ENCODE measurements at places on chromosomes 16 and 17.

DNA sequence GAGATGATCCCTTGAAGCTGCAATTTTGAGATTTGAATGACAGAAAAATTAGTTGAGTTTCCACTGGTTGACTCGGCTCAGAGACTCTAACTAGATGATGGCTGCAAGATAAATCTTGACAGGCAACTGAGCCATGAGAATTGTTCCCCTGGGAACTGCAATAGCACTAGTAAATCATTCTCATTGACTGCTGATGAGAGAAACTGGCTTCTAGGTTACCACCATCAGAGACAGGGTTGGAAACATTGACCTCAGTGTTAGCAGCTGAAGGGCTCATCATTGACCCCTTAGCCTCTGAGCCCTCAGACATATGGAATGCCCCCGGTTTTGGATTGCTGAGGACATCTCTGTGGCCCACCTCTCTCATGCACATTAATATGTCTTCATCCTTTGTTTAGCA, 125.4 kb upstream of the COX10 start:
- no peaks in the 10 kb centered on the region for H3K36me3 ChIP-seq
- DNase-seq: no peak
- H3K4me3 ChIP-seq: no peak overlapping the region

DNA sequence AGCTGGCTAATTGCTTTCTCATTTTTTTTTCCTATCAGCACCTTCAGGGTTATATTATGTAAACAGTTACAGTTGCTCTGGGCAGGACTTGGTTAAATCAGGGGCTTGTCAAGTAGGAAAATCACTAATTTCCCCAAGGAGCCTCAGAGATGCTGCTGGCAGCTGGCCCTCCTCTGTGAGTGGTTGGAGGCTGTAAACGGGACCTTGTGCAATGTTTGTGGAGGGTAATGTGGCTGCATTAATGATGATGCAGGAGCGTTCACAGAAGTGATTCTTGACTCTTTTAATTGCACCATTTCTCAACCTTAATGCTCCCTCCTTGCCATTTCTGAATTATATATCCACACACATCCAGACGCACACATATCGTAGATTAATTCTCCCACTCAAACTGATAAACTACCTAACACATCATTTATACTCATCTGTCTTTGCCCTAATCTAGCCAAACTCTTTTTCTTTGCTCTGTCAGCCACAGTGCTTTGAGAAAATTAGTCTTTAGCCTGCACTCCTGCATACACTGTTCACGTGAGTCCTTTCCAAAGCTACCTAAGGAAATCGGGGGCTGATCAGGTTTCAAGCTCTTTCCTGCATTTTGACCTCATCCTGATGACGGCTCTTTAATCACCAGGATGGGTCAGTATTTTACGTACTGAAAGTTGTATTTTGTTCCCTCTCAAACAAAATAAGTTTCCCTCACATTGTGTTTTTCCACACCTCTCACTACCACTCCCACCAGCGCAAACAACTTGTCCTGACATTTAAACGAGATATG, 154.4 kb upstream of the PIRT start:
- no peaks in the 10 kb centered on the region for H3K36me3 ChIP-seq
- H3K27ac ChIP-seq: no peak overlapping the region
- DNase-seq: no peak
- no peaks in the 10 kb centered on the region for H3K27me3 ChIP-seq

GRCh38 chr16:73018821-73019456, 29.0 kb downstream of the ZFHX3 start:
- no peak overlapping the region for H3K27ac ChIP-seq
- peaks cover 6% of the 10 kb centered on the region for H3K27me3 ChIP-seq
- 0 out of 2 replicates have a peak, but pooled peaks cover 6% of the 10 kb centered on the region for H3K4me1 ChIP-seq
- no peak for DNase-seq
- H3K4me3 ChIP-seq: no peak overlapping the region
- no peaks in the 10 kb centered on the region for H3K36me3 ChIP-seq

DNA sequence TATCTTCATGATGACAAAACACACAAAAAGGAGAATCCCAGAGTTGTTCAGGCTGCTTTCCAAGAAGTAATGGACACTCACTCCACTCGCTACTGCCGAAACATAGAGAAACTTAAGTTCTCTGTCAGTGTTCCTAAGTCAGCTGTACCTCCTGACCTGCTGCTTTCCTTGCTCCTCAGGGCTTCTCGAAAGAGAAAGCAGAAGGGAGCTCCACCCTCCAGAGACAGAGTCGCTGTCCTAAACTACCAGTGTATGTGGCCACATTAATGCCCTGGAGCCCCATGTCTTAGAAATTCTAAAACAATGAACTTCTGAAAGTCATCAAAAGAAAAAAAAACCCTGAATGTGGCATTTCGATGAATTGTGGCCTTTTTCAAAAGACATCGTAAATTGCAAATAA, 390.8 kb upstream of the MON1B start:
- no peaks in the 10 kb centered on the region for H3K36me3 ChIP-seq
- H3K27ac ChIP-seq: no peak overlapping the region
- no peak overlapping the region for H3K4me3 ChIP-seq
- H3K4me1 ChIP-seq: no peaks in the 10 kb centered on the region
- no peaks in the 10 kb centered on the region for H3K27me3 ChIP-seq
- no peak for DNase-seq

DNA sequence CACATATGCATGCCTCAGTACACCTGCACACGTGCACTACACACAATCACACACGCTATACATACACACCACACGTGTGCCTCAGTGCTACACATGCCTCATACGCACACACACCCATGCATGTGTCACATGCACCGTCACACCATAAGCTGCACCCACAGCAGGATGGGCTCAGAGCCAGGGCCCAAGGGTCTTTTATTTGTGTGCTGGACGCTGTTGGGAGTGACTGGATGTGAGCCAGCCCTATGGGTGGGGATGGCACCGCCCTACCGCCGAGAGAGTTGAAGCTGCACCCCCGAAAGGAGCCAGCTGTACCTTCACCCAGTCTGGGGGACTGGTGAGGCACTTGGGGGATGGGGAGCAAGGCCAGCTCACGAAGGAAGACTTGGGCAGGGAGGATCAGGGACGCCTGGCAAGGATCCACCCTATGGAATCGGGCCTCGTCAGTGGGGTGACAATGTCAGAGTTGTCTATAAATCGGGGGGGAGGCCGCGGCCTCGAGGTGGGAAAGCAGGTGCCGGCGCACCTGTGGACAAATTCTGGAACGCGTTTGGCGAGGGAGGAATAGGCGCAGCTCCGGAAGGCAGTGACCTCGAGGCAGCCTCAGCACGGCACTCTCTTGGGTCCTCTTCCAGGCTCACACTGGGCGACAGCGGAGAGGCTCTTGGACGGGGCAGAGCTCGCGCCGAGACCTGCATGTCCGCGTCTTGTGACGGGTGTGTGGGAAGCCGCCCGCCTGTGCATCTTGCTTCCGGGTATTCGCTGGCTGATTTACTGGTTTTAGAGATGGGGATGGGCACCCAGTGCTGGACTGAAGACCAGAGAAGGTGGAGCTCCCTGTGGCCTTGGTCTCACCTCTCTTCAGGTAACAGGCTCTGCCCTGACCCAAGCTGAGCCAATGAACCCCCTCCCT, 7.3 kb downstream of the RGS11 start:
- DNase-seq: no peak
- no peaks in the 10 kb centered on the region for H3K27me3 ChIP-seq
- H3K4me3 ChIP-seq: no peak overlapping the region
- H3K27ac ChIP-seq: no peak overlapping the region
- H3K36me3 ChIP-seq: no peaks in the 10 kb centered on the region

GRCh38 chr16:71593048-71593999, 16.4 kb upstream of the TAT start:
- no peak overlapping the region for H3K27ac ChIP-seq
- no peaks in the 10 kb centered on the region for H3K27me3 ChIP-seq
- no peak for DNase-seq
- no peak overlapping the region for H3K4me3 ChIP-seq

DNA sequence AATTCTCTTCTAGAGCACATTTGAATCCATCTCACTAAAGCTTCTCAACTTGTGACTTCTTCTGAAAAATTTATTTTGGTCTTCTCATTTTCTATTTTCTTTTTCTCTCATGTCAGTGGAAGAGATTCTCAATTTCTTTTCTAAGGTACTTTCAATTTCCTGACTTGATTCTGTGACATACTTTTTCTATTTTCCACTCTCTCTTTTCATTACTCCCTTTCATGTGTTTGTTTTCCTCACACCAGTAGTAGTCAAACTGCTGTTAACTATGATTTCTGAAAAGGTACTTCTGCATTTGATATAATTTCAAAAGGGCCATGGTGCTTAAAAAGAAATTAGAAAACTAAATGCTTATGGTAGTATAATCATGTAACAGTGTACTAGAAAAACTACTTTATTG, 41.9 kb downstream of the NFAT5 start:
- H3K4me1 ChIP-seq: peaks cover 8% of the 10 kb centered on the region
- no peak overlapping the region for H3K4me3 ChIP-seq
- H3K36me3 ChIP-seq: no peaks in the 10 kb centered on the region
- no peaks in the 10 kb centered on the region for H3K27me3 ChIP-seq

- no peak for DNase-seq
- H3K27me3 ChIP-seq: no peaks in the 10 kb centered on the region
- H3K36me3 ChIP-seq: no peaks in the 10 kb centered on the region
- peaks cover 7% of the 10 kb centered on the region for H3K4me1 ChIP-seq
- no peak within 1 kb of the TSS for H3K4me3 ChIP-seq
- no peak within 1 kb of the TSS for H3K27ac ChIP-seq
Measured at GRCh38 chr17:36089888-36090836, at the start of gene CCL3. CCL3 (minus strand) TSS chr17:36090143; CDS start chr17:36090058, 85 bp downstream.

- no peaks in the 10 kb centered on the region for H3K36me3 ChIP-seq
- H3K27ac ChIP-seq: no peak overlapping the region
- no peak for DNase-seq
- H3K4me1 ChIP-seq: no peaks in the 10 kb centered on the region
- H3K27me3 ChIP-seq: no peaks in the 10 kb centered on the region
Measured at GRCh38 chr17:7729816-7730215, 12.3 kb downstream of the DNAH2 start.

GRCh38 chr17:43760254-43760852, 1.8 kb upstream of the SOST start:
- DNase-seq: peak; percentile 97
- peak overlapping the region; percentile 21 for H3K4me3 ChIP-seq
- peaks cover 10% of the 10 kb centered on the region for H3K27me3 ChIP-seq
- H3K4me1 ChIP-seq: peaks cover 18% of the 10 kb centered on the region

- H3K27ac ChIP-seq: no peak overlapping the region
- peaks cover 13% of the 10 kb centered on the region for H3K27me3 ChIP-seq
- H3K4me1 ChIP-seq: peaks cover 10% of the 10 kb centered on the region
- no peaks in the 10 kb centered on the region for H3K36me3 ChIP-seq
- peak overlapping the region; percentile 95 for H3K4me3 ChIP-seq
- DNase-seq: no peak
Measured at GRCh38 chr16:75494184-75494583, 1.1 kb downstream of the CHST6 start.

DNA sequence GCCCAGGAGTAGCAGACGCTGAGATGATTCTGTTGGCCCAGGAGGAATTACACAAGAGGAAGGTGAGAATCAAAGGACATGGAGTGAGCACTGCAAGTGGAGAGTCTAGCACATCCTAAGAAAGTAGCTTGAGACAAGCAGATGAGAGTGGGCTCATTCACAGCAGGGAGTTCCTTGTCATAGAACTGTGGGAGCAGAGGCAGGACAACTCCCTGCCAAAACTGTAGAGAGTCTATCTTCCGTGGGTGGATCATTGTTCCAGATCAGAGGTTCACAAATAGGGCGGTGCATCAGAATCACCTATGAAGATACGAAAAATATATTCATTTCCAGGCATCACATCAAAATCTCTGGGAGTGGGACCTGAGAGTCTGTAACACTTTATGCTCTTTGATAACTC, 288.9 kb upstream of the C16orf82 start:
- H3K4me1 ChIP-seq: no peaks in the 10 kb centered on the region
- DNase-seq: no peak
- H3K27me3 ChIP-seq: no peaks in the 10 kb centered on the region

DNA sequence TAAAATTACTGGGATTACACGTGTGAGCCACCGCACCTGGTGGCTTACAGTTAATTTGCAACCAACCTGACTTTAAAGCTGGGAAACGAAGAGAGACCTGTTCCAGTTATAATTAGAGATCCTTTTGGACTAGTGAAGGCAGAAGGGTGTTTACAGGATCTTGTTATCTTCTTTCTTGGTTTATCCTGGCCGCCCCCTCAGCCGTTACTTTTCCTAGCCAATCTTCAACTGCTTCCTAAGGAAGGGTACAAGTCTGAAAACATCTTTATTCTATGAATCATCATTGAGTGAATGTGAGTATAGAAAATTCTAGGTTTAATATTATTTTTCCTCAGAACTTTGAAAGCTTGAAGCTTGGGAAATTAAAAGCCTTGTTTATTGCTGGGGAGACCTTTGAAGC, 286.5 kb downstream of the SLC39A11 start:
- H3K4me1 ChIP-seq: no peaks in the 10 kb centered on the region
- no peaks in the 10 kb centered on the region for H3K27me3 ChIP-seq
- H3K36me3 ChIP-seq: no peaks in the 10 kb centered on the region
- DNase-seq: no peak
- H3K27ac ChIP-seq: no peak overlapping the region

DNA sequence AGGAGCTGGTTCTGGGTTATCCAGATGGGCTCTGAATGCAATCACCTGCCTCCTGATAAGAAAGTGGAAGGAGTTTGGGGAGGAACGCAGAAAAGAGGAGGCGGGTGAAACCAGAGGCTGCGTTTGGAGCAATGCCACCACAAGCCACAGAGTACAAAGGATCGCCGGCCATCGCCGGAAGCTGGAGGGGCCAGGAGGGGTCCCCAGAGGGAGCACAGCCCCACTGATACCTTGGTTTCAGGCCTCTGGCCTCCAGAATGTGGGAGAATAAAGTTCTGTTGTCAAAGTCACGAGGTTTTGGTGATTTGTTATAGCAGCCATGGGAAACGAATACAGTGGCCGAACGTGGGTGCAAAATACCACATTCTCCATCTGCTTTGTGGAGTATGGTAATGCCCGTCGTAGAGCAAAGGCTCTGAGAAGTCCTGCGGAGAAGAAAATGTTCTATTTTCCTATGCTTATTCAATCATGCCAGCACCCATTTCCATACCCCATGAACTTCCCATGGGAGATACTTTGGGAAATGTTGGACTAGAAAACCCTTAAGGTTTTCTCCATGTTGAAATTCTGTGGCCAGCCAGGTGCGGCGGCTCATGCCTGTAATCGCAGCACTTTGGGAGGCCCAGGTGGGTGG, 51.4 kb downstream of the ZDHHC7 start:
- no peaks in the 10 kb centered on the region for H3K27me3 ChIP-seq
- no peaks in the 10 kb centered on the region for H3K36me3 ChIP-seq
- no peaks in the 10 kb centered on the region for H3K4me1 ChIP-seq
- DNase-seq: no peak
- no peak overlapping the region for H3K27ac ChIP-seq

Measured in GM23338 (cell line).